ENCODE measurements at places on chromosomes 6 and 20. TPM values are rescaled to one million over a fixed set of nuclear protein-coding genes. Genes with fewer than 3 reads are reported as not detected.

Gene SLC22A2
- total RNA-seq: not detected

GRCh38 chr6:41371461-41371991 is 36.1 kb downstream of the NCR2 start:
- no peak overlapping the region for H3K27ac ChIP-seq
- no peak for DNase-seq
- H3K36me3 ChIP-seq: no peaks in the 10 kb centered on the region
- peak overlapping the region; percentile 61 for H3K4me3 ChIP-seq

DNA sequence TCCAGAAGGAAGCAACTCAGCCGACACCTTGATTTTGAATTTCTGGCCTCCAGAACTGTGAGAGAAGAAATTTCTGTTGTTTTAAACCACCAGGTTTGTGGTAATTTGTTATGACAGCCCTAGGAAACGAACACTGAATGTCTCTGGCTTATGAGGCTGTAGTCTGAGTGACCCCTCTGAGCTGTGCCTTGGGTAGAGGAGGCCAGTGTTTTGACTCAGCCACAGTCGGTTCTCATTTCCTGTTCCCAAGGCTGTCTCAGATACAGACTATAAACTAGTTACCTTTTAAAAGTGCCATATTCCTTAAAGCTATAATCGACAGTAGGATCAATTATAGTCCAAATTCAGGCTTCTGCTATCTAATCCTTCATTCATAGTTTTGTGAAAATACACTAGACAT is 391.2 kb upstream of the MAP3K7 start:
- H3K4me1 ChIP-seq: no peaks in the 10 kb centered on the region
- no peaks in the 10 kb centered on the region for H3K27me3 ChIP-seq
- H3K36me3 ChIP-seq: no peaks in the 10 kb centered on the region
- H3K27ac ChIP-seq: no peak overlapping the region

DNA sequence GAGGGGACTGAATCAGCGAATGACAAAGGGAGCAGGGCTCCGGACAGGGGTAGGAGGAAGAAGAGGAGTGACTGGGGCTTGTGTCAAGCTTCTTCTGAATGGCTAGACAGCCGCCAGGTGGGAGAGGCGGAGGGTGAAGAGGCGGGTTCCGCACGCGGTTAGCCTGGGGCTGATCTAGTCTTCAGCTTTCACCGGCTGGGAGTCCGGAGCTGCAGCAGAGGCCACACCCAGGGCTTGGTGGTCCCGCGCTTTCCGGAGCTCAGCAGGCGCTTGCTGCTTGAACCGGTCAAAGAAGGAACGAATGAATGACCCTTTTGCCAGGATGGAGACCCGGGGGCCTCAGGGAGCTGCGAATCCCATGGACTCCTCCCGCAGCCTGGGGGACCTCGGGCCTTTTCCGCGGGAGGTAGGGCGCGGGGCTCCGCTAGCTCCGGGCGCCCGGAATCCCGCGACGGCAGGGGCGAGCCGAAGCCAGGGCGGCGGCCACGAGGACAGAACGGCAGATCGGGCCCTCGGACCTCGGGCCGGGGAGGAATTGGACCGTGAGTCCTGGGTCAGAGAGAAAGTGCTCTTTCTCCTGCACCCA is at the start of gene C6orf141:
TSS of gene C6orf141 (plus strand) at position 177 of the 586 bp plus-strand sequence. CDS start at position 302, 125 bp downstream.
- H3K36me3 ChIP-seq: no peaks in the 10 kb centered on the region
- H3K4me3 ChIP-seq: peak within 1 kb of the TSS; percentile 75

Gene MRAP2
- total RNA-seq: not detected

DNA sequence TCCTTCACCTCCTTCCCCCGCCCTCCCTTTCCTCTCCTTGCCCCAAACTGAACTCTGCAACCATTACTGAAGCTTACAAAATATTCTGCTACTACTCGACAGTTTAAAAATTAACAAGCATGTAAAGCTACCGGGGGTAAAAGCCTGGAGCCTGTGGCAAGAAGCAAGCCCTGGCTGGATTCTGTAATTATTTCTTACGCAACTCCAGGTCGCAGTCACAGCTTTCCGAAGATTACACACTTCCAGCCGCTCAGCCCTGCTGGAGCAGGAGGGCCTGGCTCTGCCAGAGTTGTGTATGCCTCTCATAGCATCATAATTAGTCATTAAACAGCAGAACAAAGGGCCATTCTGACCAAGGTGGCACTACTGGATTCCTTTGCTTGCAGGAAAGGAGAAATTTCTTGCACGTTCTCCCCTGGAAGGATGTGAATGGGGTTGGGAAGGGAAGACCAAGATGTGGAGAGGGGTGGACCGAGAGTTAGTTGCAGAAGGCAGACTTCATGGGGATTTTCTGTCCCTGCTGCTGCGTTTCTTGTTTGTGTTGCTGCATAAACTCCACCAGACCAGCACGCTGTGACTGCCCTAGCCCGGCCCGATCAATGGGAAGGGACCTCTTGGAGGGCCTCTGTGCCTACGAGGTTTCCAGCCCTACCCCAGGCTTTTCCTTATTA is 23.6 kb downstream of the FOXQ1 start:
- H3K27ac ChIP-seq: no peak overlapping the region
- peaks cover 10% of the 10 kb centered on the region for H3K27me3 ChIP-seq
- no peaks in the 10 kb centered on the region for H3K36me3 ChIP-seq
- no peak overlapping the region for H3K4me3 ChIP-seq
- H3K4me1 ChIP-seq: no peaks in the 10 kb centered on the region
- no peak for DNase-seq

Gene KCNB1
- total RNA-seq: not detected

DNA sequence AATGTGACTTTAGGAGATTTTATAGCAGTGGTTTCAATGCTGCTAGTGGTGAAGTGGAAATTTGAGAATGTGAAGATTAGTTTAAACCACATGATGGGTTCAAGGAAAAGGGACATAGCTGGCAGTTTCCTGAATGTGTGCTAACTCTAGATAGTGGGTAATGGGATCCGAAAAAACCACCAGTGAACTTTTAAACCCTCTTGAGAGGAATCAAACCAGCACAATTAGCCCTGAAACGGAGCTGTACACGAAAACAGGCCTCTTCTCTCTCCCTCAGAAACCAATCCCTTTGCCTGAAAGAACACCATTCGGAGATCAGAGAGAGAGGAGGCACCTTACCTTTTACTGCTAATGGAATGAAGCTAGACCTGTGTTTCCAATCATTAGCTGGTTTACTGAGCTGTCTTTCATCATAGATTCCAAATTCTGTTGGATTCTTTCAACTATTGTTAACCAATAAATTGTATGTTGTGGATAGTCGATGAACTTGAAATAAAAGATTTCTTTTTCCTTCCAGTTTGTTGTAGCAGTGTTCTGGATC is 103.9 kb downstream of the AIG1 start:
- H3K4me3 ChIP-seq: no peak overlapping the region
- H3K27me3 ChIP-seq: no peaks in the 10 kb centered on the region
- no peaks in the 10 kb centered on the region for H3K4me1 ChIP-seq
- DNase-seq: no peak

- no peak overlapping the region for H3K4me3 ChIP-seq
- no peaks in the 10 kb centered on the region for H3K36me3 ChIP-seq
- H3K27me3 ChIP-seq: peaks cover 3% of the 10 kb centered on the region
- H3K27ac ChIP-seq: no peak overlapping the region
These were observed 78.7 kb downstream of the BFSP1 start for GRCh38 chr20:17452441-17452840.

DNA sequence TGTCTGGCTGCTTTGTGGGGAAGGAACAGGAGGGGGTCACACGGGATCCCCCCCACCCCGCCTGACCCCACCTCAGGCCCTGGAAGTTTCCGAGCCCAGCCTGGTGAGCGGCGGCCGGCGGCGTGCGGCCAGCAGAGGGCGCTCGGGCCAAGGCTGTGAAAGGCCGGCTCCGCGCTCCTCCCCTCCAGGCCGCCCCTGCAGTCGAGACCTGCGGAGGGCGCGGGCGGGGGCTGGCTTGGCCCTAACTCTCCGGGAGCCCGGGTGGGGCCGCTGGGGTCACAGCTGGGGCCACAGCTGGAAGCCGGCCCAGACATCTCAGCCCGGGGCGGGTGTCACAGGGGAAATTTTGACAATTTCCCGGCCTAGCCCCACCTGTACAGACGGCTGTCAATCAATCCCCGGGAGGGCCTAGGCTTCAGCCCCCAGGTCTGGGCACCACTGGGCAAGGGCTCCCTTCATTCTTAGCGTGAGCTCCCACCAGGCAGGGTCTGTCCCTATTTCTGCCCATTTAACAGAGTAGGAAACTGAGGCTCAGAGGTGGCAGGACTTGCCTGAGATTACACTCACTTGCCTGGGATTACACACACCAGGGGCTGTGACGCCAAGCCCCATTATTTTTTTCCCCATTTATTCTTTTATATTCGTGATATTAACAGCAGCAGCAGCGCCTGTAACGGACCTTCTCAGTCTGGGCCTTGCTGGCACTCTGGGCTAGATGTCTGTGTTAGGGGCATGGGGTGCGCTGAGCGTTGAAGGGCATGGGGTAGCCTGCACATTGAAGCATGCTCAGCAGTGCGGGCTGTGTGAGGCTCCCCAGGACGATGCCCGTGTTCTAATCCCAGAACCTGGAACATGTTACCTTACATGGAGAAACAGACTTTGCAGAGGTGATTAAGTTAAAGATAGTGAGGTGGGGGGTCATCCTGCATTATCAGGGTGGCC is 23.0 kb downstream of the ZBP1 start:
- H3K36me3 ChIP-seq: no peaks in the 10 kb centered on the region
- no peak overlapping the region for H3K27ac ChIP-seq
- H3K4me3 ChIP-seq: no peak overlapping the region
- peaks cover 22% of the 10 kb centered on the region for H3K27me3 ChIP-seq
- peaks cover 8% of the 10 kb centered on the region for H3K4me1 ChIP-seq

DNA sequence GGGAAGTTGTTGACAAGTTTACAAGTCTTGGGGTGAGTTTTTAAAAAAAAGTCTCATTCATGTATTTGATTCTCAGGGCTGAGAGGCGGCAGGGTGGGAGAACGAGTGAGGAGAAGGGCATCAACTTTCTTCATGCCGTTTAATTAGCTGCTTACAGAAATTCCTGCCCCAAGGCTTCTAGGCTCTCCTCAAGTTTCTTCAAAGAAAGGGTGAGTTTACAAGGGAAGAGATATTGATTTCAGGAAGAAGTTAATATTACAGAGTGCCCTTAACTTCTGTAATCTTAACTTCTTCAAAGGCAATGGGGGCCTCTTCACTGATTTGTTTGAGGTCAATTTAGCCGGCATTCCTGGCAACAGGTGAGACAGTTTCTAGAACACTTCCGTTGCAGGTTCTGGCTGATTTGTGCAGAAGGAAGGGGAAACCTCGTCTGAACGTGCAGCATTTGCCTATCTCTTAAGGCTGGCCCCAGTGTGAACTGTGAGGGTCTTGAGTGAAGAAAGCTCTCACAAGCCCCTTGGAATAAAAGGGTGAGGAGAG is 3.4 kb upstream of the COL12A1 start:
- H3K27me3 ChIP-seq: peaks cover 65% of the 10 kb centered on the region
- H3K4me1 ChIP-seq: peaks cover 42% of the 10 kb centered on the region

GRCh38 chr6:10809098-10809497 is 29.2 kb downstream of the MAK start:
- no peaks in the 10 kb centered on the region for H3K36me3 ChIP-seq
- no peak overlapping the region for H3K4me3 ChIP-seq
- H3K4me1 ChIP-seq: no peaks in the 10 kb centered on the region
- DNase-seq: no peak

DNA sequence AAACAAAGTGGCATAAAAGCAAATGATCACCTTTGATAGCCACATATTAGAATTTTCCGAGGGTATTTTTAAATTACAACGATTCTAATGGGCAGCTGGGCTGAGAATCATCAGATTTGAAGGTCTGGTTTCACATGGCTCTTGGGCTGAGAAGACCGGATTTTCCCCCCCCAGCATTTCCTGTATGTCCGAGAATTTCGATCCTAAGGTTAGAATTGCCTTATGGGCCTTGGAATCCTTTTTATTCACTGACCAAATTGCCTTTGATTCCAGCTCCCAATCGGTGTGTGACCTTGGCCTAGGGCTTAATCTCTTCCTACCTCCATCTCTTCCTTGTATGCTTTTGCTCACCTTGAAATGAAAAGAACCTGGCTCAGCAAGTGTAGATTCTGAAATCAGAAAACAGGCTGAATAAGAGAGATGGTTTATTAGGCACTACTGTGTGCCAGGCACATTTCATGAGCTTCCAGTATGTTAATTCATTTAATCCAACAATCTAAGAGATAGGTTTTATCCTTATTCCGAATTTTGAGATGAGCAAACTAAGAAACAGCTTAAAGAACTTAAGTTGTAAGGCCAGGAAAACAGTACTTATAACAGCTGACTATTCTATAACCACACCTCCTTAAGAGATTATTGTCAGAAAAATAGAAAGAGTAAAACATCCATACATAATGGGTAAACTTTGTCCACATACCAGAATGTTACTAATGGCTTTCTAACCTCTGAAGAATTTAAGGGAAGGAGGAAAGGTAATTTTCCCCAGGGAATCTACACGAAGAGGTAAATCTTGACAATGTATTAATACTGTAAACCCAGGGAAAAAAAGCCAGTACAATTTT is 39.4 kb downstream of the HFE start:
- no peak for DNase-seq
- H3K27ac ChIP-seq: peak overlapping the region; percentile 99
- H3K4me3 ChIP-seq: peak overlapping the region; percentile 100
- H3K4me1 ChIP-seq: peaks cover 42% of the 10 kb centered on the region

Gene NMBR
- total RNA-seq: not detected

Gene VSTM2L
- 0.23 TPM for total RNA-seq

DNA sequence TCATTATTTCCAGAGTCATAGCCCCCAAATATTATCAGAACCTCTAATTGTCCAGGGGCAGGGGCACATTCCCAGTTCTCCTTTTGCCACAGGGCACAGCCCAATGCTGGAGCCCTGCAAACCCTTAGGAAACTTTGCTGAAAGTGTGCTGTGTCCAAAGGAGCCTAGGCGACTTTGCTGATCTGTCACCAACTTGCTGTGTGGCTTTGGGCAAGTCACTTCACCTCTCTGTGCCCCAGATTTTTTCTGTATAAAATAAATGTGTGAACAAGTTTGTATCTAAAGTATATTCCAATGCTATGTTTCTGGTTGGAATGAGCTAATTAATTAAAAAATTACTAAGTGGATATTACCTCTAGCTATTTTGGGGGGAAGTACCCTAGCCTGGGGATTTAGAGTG is 25.4 kb upstream of the BCAS1 start:
- H3K36me3 ChIP-seq: no peaks in the 10 kb centered on the region
- H3K4me3 ChIP-seq: no peak overlapping the region
- no peak for DNase-seq

DNA sequence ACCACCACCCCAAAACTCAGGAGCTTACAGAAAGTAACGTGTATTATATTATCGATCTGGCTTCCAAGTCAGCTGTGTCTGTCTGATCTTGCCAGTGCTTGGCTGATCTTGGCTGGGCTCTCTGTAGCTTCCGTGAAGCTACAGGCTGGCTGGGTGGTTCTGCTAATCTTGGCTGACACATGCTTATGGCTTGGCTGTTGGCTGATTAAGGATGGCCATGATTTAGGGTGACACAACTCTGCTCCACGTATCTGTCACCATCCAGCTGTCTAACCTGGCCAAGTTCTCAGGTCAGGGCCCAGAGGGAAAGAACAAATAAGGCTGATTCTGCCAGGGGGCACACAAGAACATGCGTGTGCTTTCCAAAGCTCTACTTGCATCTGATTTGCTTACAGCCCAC is 64.7 kb upstream of the PRL start:
- H3K4me3 ChIP-seq: no peak overlapping the region
- H3K27ac ChIP-seq: no peak overlapping the region
- H3K4me1 ChIP-seq: no peaks in the 10 kb centered on the region
- no peaks in the 10 kb centered on the region for H3K36me3 ChIP-seq
